ENCODE measurements at places on chromosomes 7 and 10.
A peak's percentile ranks its signal among the peaks of the same experiment; 100 is the strongest.

GRCh38 chr10:120475844-120476791 is 19.1 kb downstream of the PLPP4 start:
- peak; percentile 36 for ATAC-seq

GRCh38 chr7:5377279-5377678 is 46.4 kb downstream of the TNRC18 start:
- no peak for ATAC-seq

DNA sequence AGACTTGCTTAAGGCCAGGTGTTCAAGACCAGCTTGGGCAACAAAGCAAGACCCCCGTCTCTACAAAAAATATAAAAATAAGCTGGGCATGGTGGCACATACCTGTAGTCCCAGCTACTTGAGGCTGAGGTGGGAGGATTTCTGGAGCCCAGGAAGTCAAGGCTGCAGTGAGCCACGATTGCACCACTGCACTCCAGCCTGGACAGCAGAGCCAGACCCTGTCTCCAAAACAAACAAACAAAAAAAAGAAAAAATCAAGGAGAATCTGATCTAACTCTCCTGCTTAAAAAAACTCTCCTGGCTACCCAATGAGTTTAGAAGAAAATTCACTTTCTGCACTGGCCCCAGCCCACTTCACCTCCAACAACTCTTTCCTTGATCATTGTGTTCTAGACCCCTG is 1.9 kb upstream of the KPNA7 start:
- no peak for ATAC-seq

- no peak for ATAC-seq
Measured at GRCh38 chr10:96188916-96189315, 58.8 kb downstream of the ZNF518A start.

- ATAC-seq: no peak
Measured at GRCh38 chr7:158477866-158478265, 109.8 kb downstream of the PTPRN2 start.

DNA sequence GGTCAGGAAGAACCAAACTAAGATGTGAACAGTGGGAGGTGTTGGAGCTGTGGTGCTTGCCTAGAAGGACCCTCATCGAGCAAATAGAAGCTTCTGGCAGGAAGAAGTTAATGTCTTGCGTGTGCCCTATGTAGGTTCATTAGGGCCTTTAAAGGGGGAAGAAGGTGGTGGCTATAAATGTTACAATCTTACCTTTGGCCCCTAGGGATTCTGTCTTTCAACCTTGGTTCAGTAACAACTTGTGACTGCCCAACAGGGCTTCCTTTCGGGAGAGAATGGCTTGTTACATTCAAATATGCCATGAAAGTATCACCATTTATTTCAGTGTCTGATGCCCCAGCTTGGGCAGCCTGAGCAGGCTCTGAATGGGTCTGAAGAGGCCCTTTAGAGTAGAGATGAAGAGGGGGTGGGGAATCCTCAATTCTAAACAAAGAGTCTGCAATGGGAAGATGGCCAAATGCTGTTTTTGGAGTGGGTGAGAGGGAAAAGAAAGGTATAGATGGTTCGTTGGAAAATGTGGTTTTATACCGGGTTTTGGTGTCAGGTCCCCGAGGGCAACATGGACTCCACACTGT is 108.0 kb downstream of the TCF7L2 start:
- ATAC-seq: peak; percentile 48

DNA sequence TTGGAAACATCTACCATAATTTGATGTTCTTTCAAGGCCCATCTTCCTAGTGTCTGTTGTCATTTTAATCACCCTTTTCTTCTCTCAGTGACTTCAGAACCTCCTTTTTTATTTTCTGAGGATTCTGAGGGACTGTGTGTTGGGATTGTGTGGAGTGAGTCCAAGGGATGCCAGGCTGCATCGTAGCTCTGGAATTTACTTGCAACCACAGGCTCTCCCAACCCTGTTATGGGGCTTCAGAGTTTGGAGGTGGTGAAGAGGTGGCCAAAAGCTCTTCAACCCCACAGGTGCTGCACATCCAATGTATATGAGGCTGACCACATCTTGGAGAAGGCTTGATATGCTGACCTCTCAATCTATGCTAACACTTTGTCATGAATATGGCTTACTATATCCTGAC is 79.5 kb upstream of the GPR141 start:
- no peak for ATAC-seq

DNA sequence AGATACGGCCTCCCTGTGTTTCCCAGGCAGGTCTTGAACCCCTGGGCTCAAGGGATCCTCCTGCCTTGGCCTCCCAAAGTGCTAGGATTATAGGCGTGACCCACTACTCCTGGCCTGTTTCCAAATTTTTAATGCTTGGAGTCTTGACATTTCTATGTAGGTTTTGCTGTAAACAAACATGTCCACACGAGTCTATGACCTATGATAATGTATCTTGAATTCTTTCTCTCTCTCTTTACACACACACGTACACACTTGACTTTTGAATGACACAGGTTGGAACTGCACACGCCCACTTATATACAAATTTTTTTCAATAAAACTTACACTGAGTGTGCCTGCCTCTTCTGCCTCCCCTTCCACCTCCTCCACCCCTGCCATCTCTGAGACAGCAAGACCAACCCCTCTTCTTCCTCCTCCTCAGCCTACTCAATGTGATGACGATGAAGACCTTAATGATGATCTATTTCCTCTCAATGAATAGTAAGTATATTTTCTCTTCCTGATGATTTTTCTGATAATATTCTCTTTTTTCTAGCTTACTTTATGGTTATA is 44.1 kb upstream of the LAMB1 start:
- no peak for ATAC-seq

- ATAC-seq: no peak
Measured at GRCh38 chr7:5541087-5541992, 117.7 kb upstream of the TNRC18 start.

DNA sequence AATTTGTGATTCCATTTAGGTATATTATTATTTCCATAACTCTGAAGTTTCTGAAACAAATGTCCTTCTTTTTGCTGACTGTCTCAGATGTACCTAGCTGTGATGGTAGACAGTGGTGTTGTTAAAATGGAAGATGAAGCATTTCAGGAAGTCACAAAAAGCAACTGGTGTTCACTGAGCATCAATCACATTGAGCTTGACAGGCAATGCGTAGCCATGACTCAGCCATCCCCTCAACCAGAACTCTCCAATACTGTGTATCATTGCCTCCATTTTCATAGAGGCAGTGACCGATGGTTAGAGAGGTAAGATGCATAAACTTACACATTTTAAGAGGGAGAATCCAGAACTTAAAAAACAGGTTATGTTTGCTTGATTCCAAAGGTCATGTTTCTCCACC is 434.0 kb downstream of the INHBA start:
- ATAC-seq: peak; percentile 38

DNA sequence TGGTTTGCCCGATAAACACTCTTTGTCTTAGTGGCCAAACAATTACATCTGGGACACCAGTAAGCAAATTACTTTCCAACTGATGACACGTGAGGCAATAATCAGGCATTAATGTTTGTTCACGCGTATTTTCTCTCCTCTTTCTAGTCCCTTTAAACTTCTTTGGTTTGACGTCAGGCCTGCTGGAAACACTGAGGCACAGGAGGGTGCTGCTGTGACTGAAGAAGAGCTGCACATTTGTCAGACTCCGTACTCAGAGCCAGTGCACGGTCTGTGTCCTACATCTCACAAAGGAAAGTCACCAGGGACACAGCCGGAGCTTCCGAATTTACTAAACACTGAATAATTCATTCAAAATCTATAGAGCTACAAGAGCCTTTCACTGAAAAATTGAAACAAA is 57.6 kb upstream of the ANAPC16 start:
- peak; percentile 84 for ATAC-seq

Measured in motor neuron (in vitro differentiated cells).